Osteoblast (primary cell): ENCODE measurements at places on chromosomes 16 and 17.

DNA sequence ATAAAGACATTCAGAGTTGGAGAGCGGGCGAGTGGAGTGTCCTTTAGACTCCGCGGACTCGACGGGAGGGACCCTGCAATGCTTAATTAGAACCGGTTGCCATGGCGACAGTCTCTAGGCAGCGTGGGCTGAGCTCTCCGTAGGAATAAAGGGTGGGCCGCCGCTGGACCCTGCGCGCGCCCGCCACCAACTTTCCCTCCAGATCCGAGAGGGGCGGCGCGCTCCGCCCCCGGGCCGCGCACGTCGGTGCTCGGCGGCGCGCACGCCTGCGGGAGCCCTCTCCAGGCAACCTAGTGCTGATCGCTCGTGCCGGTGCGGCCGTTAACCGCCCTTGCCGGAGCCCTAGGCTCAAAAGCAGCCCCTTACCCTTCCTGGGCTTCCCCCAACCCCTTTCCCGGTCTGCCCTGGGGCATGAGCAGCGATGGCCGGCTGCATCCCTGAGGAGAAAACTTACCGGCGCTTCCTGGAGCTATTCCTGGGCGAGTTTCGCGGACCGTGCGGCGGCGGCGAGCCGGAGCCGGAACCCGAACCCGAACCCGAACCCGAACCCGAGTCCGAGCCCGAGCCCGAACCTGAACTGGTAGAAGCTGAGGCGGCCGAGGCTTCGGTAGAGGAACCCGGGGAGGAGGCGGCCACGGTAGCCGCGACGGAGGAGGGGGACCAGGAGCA is at the start of gene PPM1E:
TSS of gene PPM1E (plus strand) at position 278 of the 669 bp plus-strand sequence.
- DNase-seq, result peak; percentile 95

DNA sequence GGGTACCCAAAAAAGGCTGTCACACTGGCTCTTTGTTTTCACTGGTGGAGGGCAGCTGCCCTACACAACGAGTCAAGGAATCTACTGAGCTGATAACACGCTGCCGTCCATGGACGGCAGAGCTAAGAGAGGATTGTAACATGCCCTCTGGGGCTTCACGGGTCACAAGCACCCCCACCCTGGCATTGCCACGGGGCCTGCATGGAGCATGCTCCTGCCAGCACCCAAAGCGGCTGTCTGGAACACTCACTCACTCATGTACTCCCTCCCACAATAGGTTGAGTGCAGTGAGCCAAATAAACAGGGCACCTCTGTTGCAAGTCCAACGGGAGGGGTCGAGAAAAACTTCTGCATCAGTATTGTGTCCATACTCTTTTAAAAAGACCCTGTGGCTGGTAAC is 181.6 kb downstream of the MAP2K6 start:
- DNase-seq, result no peak

DNA sequence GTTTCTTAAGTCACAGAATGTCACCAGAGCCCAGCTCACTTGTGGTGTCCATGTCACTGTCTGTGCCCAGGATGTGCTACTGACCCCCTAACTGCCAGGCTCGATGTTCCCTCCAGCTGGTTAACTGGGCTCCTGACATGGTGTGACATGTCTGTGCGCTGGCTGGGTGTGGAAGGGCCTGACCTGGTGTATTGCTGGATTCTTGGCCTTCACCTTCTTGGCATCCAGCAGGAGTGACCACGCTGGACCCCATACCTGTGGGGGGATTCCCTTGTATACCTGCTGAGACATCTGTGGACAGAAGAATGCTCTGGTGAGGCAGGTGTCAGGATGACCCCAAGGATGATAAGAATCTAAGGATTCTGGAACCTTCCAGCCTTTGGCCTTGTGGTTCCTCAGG is 1690.1 kb downstream of the TP53TG3F start:
- DNase-seq, result no peak

DNA sequence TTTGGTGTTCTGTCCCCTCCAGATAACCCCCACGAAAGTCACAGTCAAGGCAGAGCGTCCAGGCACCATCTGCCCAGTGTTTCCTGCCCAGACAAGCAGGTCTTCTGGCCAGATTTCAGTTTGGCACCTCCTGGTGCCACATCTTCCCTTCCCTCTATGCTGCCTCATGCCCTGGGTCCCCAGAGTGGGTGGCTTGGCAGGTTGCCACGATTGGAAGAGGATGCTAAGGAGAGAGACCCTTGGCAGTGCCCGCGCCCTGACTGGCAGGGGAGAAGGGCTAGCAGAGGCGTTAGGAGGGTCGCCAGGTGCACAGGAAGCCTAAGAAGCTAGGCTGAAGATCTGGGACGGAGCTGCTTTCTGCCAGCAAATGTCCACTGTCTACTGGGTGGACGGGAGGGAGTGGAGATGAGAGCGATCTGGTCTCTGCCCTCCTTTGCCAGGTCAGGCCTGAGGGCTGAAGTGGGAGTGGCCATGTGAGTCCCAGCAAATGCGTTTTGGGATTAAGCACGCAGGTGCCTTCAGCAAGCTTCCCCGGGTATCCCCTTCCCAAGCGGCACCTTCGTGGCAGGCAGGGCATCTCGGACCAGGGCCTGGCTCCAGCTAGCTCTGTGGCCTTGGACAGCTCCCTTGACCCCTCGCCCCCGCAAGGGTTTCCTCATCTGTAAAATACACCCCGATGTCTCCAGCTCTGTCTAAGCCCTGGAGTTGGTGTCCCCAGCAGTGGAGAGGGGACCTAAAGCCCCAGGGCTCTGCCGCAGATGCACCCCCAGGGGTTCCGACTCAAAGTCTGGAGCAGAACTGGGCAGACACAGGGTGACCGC is 13.4 kb upstream of the CD300A start:
- peak; percentile 80 for DNase-seq

GRCh38 chr17:8360751-8361150 is 15.8 kb downstream of the KRABD2 start:
- DNase-seq, result no peak
